Activated T-helper 1 cell treated with anti-CD3 and anti-CD28 coated beads, Interleukin-2, amount 50 U/mL, for 16 hours (primary cell): ENCODE measurements at places on chromosomes 6 and 20.

DNA sequence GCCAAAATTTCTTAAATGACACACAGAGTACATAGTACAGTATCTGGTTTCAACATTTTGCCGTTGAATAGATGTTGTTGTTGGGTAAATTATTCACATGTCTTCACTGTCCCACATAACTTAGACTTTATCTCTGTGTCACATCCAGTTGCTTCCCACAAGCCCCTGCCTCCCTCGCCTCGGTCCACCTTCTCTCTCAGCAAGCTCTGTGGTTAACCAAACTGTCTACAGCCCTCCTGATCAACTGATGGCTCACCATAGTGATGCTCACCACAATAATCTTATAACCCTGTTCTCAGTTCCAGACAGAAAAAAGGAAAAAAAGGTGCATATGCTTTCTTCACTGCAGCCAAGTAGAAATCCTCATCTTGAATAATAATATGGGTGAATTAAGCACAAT lies 23.0 kb downstream of the IL17F start:
- DNase-seq, result no peak

DNA sequence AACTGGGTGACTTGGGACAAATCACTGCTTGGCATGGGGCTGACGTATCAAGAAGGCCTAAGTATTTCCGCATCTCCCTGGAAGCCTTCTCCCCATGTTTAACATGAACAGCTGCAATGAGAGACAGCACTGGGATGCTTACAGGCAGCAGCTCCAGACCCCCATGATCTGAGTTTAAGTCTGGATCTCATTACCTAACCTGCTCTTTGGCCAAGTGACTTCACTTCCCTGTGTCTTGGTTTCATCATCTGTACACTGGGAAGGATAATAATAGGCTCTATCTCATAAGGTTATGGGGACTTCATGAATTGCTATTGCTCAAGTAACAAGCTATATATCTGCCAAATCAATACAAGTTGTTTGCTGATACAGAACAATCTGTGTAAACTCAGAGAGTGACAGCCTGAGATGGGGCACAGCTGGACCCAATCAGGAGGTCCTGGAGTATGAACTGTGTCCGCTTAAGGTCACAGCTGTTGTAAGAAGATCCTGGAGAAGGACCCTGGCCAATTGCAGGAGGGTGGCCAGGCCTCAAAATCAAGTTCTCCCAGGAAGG lies 56.0 kb downstream of the TGM2 start:
- DNase-seq, result no peak

- no peak for DNase-seq
These were observed 174.0 kb downstream of the GJA10 start for GRCh38 chr6:90068264-90068663.

DNA sequence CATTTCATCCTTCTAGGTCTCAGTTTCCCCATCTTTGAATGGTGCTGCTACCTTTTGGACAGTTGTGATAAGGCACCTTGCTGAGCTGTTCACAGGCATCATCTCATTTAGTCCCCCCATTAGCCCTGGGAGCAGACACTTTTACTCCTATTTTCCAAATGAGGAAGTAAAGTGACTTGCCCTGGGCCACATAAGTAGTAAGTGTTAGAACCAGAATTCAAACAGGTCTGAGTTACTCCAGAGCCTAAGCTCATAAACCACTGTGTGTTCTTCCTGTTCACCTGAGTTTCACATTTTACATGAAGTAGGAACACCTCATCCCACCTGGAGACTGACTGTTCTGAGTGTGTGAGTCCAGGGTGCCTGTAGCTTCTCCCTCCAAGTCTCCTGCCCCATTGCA lies 43.5 kb upstream of the EPB41L1 start:
- no peak for DNase-seq

DNA sequence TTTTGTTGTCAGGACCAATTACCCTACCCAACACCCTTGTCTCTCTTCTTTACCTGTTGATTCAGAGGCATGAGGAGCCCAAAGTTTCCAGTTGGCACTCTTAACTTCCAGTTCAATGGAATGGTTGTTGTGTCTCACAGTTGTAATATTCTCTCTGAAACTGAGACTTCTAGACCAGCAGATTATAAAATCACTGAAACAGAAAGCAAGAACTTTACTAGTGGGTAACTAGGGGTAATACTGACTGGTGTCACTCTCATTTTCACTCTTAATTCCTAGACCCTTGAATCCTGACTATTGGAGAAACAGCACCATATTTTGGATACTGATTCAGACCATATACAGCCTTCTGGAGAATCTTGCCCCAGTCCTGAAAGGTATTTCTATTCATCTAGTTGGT lies 140.2 kb upstream of the MMS22L start:
- no peak for DNase-seq

DNA sequence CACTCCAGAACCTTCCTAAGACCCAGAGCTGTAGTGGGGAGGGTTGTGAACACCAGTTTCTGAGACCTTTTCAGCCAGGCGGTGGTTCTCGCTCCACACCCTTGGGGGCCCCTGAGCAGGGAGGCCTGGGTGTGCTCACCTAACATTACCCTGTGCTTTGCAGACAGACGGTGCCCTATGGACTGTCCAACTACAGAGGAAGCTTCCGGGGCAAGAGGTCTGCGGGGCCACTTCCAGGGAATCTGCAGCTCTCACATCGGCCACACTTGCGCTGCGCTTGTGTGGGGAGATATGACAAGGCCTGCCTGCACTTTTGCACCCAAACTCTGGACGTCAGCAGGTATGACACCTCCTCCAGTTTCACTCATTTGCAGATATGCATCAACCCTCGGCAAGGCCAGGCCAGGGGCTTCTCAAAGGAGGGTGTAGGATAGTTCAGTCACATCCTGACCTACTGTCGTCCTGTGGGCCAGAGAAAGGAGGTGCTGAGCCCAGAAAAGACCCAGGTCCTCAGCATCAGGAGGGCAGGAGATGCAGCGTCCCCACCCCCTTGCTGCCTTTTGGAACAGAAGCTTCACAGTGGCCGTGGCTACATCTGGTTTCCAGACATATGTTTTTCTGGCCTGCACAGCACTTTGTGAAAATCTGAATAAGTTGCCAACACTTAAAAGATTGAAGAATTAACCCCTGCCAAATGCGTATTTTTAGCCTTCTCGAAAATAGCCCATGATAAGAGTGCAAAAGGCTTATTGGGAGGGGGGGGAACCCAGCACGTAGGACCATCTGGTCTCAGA lies 20.6 kb downstream of the EDN3 start:
- DNase-seq, result no peak

GRCh38 chr20:42340368-42340767 lies 722.2 kb upstream of the CHD6 start:
- no peak for DNase-seq

- DNase-seq, result no peak
These were observed 117.0 kb upstream of the COL21A1 start for GRCh38 chr6:56364431-56364826.

DNA sequence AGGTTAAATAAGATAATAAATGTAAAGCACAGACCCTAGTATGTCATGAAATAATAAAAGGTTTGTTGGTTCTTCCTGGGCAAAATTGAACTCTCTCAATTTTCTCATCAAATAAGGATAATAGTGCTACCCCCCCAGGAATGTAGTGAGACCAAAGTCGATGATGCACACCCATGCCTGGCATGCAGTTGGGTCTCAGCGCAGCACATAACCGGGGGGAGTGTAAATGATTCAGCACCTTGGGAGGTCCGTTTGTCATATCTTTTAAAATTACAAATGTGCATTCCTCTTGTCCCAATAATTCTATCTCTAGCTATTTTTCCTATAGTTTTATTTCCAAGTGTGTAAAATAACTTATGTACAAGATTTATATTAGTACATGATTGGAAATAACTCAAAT lies 31.3 kb upstream of the CCDC167 start:
- no peak for DNase-seq

DNA sequence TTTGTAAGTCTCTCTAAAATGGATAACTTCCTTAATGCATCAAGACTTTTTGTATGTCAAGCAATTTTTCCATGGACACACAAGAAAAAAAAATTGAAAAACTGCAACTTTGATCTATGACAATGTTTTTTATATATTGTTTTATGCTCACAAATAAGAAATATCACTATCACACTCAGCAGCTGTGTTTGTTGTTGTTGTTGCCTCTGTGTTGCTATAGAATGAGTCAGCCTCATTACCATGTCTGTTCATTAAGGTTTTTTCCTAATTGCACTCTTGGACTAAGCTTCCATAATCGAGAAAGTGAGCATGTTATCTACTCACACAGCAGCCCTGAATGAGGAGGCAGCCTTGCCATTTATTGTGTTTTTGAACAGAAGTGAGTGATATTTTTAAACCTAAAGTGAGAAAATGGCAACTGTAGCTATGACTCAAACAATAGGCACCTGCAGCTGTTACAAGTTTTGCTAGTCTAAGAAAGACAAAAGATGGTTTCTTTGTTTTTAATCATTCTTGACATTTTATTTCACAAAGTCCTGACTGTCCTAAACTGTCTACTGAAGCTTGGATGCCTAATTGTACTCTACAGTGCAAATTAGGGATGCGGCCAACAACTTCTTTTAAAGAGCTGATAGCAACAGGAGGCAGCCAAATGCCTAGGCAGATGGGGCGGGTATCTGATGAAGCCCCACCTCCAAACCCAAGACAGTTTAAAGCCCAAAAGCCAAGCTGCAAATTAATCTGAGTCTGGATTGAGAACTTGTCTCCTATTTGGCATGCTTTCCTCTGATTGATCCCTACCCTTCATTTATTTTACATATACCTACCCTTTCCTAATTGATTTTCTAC lies 77.9 kb upstream of the DOK5 start:
- DNase-seq, result no peak

GRCh38 chr6:105859457-105859856 lies 226.7 kb upstream of the PRDM1 start:
- no peak for DNase-seq

DNA sequence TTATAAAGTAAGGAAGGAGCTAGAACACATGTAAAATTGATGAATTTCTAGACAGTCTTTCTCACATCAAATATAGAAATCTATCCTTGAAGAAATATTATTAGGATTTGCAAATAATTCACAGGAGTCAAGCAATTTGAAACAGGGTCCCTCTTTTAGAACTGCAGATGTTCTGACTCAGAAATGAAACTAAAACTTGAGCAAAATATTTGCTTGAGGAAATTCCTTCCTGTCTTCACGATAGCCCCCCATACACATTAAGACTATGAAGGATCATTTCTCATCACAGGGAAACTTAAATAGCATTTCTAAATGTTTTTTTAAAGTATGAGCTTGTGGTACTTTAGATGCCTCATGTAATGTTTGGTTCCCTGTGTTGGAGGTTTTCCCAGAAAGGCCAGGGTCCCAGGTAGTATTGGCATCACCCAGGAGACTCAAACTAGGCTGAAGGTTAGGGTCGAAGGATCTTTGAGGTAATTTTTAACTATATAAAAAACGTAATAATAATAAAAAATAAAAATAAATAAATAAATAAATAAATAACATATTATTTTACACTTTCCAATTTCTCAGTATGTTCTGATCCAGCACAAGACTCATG lies 144.0 kb upstream of the TBX18 start:
- no peak for DNase-seq

DNA sequence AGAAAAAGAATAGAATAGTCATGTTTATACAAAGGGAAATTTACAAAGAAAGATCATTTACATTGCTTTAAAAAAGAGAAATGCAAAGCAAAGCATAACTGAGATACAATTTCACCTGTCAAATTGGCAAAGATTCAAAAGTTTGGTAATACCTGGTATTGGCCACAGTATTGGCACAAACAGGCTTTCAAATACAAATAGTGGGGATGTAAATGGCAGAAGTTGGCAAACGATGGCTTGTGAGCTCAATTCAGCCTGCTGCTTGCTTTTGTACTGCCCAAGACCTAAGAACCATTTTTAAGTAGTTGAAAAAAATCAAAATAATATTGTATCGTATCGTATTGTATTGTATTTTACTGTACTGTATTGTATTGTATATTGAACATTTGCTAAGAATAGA lies 194.5 kb upstream of the JAG1 start:
- DNase-seq, result no peak

DNA sequence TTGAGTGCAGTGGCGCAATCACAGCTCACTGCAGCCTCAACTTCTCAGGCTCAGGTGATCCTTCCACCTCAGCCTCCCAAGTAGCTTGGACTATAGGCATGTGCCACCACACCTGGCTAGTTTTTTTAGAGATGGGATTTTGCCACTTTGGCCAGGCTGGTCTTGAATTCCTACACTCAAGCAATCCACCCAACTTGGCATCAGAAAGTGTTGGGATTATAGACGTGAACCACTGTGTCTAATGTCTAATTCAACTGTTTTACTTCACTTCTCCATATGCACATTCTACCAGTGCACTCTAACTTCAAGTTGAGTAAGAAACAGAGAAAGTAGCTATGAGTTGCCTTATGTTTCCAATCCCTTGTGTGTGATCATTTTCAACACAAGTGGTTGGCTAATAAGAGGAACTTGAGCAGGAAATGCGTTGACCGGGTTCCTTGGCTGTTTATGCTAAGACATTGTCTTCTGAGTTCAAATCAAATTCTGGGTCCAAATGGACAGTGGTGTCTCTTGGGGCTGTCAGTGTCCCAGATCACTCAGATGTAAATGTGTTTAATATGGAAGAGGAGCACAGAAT lies 23.9 kb downstream of the ZNF337 start:
- DNase-seq, result no peak

GRCh38 chr6:41278699-41279405 lies 7.6 kb downstream of the TREM1 start:
- DNase-seq, result peak; percentile 26

DNA sequence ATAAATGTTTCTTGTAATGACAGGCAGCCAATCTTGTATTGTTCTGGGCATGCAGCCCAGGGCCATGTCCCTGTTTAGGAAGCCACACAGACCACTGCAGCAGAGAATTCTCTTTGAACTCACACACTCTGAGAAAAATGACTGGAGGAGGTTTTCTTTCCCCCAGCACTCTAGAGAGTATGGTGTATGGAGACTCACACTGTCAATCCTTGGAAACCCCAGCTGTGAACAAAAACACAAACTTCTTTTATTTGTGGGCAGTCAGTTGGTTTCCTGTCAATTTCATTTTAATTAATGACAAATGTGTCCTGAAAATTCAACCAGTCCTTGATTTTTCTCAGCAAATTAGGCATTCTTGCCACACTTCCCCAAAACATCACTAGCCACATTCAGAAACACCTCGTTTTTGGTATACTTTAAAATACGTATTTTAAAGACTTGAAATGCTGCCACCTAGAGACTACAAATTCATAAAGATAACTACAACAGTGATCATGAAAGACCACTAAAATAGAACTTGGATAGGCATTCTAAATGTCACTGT lies 52.9 kb upstream of the UFL1 start:
- no peak for DNase-seq

GRCh38 chr6:133418108-133418507 lies 177.0 kb downstream of the EYA4 start:
- DNase-seq, result no peak

DNA sequence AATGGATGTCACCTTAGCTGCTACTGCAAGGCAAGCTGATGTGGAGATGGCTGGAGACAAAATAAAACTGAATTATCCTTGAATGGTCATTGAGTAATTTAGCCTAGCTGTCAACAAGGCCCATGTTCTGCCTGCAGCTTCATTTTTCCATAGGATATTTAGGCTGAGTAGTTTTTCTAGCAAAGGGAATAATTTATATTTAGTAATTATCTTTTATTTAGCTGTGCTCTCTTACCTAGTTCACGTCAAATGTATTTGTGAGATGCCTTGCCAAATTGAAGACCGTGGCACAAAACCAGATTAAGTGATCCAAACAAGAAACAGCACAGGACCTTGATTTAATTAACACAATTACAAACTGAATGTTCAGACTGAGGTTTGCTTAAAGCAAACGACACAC lies 77.4 kb upstream of the CEP162 start:
- DNase-seq, result no peak
